Chondrocyte (in vitro differentiated cells): ENCODE measurements at places on chromosomes 11 and 22.

DNA sequence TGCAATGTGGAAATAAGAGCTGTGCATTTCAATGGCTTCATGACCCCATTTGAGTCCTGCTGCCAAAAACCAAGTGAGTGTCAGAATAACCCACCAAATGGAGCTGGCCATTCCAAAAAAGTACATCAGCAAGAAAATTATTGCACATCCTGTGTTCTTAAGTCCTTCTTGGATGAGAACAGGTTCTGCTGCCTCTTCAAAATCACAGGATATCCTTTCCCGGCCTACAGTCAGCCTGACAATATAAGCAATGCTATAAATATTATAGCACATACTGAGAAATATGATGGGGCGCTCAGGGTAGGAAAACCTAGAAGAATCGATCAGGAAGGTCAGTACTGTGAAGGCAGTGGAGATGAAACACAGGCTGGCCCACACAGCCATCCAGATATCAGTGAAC, 3.5 kb downstream of the FZD4 start:
- DNase-seq, result no peak

DNA sequence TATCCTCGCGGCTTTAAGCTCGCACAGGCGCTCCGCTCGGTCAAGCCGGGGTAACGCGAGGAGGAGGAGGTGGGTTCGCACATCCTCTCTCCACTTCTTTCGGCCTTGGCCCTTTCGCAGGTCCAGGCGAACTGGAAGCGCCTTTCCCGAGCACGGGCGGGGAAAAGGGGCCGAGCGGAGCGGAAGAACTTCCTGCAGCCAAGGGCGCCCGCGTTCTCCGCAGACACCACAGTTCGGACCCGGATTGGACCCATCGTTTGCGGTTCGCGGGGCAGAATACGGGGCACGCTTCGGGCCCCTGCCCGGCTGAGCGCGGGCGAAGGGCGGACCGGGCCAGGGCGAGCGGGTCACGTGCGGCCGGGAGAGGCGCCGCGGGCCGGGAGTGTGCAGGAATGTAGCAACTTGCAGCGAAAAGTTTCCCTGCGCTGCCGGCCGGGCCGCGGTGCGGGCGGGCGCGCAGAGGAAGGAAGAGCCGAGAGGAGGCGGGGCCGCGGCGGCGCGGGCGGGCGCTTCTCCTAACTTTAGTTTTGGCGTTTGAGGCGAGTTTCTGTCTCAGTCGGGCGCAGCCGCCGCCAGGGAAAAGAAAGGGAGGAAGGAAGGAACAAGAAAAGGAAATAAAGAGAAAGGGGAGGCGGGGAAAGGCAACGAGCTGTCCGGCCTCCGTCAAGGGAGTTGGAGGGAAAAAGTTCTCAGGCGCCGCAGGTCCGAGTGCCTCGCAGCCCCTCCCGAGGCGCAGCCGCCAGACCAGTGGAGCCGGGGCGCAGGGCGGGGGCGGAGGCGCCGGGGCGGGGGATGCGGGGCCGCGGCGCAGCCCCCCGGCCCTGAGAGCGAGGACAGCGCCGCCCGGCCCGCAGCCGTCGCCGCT, at the start of gene YAP1:
Gene YAP1, plus strand, starts transcription at position 552 of the 865 bp plus-strand sequence. CDS start 402 bp downstream, outside the sequence.
- DNase-seq, result peak; percentile 96

GRCh38 chr11:116136987-116137674, 632.9 kb upstream of the CADM1 start:
- DNase-seq, result no peak

DNA sequence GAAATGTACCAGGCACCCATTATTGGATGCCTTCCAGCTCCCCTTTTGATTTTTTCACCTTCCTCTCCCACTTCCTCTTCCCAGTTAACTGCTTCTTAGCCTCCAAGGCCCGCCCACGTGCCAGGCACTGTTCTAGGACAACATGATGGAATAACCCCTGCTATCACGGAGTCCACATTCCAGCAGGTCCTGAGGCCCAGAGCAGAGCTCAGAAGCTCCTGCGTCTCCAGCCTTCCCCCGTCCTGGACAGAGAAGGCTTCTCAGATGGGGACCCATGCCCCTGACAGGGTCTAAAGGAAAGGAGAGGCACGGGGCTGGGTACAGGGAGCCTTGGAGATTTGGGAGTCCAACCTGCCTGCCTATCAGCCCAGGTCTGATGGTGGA, 29.1 kb downstream of the TRIM29 start:
- DNase-seq, result no peak

- no peak for DNase-seq
These were observed 69.7 kb upstream of the BMAL1 start for GRCh38 chr11:13207665-13208594.

GRCh38 chr11:11563200-11563975, 58.4 kb downstream of the GALNT18 start:
- DNase-seq, result no peak

DNA sequence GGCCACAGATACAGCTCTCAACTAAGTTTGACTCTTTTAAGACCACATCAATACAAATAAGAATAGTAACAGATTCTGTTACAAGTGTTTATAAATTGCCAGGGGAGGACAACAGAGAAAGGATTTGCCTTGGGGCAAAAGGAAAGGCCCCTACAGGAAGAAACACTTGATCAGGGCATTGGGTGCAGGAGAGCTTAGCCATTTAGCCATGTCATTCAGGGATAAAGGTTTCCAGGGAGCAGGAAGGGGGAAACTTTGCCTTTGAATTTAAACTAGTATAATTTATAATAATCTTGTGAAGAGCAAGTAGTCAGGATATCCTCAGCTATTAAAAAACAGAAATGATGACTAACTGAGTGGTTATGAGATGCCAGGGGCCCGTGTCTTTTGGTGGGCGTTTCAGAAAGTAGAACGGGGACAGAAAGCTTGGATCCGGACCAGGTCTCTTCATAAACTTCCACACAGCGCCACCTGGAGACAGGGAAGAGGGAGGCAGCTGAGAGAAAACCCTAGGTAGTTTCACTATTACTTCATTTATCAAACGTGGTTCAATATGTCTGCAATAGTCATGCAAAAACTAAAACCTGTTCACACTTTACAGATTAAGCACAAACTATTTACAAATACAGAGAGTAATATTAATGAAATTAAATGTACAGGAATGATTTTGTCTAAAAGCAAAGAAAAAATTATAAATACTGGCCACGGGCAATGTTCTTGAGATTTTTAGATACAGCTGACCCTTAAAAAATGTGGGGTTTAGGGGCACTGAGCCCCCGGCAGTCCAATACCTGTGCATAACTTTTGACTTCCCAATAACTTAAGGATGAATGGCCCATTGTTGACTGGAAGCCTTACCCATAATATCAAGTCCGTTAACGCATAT, 11.0 kb upstream of the SLC5A4 start:
- no peak for DNase-seq

- DNase-seq, result no peak
These were observed 183.2 kb upstream of the NECTIN1 start for GRCh38 chr11:119912229-119912628.

GRCh38 chr11:29159552-29160465, 857.0 kb downstream of the KCNA4 start:
- DNase-seq, result no peak

- no peak for DNase-seq
These were observed 20.2 kb upstream of the PATL1 start for GRCh38 chr11:59689015-59689414.

DNA sequence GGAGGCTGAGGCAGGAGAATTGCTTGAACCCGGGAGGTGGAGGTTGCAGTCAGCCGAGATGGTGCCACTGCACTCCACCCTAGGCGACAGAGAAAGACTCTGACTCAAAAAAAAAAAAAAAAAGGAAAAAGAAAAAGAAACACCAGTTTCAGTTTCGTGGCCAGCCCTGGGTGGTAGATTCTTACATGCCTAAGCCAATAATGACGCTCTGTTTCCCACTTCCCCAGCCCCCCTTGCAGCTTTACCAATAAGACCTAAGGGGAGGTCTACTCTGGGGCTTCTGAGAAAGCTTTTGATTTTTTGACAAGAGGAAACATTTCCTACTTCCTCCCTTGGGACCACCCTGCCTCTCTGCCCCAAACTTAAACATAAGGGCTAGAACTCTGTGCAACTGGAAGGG, 30.0 kb upstream of the PTPRJ start:
- no peak for DNase-seq

DNA sequence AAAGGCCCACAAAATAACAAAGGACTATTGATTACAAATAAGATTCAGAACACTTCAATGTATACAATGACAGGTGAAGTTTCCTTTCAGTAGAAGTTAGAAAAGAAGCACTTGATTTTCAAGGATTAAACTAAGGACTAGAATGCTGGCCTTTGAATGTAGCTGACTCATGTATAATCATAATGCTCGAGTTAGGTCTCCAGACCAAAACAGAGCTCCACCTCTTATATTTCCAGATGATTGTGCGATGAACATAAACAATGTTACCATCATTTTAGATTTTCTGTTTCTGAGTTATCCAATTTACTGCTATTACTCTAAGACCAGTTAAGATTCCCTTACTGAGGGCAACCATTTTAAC, 40.4 kb upstream of the RAPSN start:
- DNase-seq, result no peak

DNA sequence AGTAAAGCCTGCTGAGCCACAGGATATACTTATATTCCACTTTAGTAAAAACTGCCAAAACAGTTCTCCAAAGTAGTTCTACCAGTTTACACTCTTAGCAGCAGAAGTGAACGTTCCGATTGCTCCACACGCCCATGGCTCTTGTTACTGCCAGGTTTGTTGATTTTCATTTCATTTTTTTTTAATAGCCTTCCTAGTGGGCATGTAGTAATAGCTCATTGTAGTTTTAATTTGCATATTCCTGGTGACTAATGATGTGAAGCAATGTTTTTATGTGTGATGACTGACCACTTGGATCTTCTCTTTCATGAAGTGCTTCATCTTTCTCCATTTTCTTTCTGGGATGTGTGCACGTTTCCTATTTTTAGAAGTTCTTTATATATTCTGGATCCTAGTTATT, 4.8 kb upstream of the C11orf97 start:
- no peak for DNase-seq

DNA sequence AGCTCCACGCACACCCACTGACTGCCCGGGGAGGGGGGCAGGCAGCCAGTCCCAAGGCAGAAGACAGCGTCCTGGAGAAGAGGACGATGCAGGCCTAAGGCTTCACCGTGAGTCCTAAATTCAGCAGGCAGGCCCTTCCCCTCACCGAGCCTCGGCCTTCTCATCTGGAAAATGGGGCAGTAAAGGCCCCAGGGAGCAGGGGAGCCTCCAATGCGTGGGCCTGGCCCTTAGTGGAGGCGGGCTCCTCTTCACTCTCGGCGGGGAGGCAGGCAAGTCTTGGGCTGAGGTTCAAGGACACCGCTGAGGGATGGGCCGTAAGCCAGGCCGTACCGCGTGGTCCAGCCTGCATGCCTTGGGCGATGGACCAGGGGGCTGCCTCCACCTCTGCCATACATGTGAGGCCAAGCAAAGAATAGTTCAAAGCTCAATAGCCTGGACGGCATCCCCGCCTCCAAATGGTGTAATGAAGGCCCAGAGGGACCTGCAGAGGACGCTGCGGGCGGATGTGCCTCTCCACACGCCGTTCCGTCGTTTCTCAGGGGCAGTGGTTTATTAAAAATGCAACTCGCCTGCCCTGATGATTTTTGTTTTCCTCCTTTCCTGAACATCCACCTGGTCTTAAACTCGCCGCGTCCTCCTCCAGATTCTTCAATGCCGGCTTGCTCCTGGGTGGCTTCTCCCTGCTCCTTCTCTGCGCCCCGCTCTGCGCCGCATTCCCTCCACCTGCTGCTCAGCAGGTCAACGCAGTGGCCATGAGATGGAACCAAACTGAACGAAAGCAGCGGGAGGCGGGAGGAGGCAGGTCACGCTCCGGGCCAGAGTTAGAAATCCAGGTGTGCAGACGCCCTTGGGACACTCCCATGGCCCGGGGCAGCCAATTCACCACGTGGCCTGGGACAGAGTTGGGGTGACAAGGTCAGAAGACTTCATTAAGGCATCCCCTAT, 627.8 kb downstream of the TBC1D22A start:
- peak; percentile 59 for DNase-seq

DNA sequence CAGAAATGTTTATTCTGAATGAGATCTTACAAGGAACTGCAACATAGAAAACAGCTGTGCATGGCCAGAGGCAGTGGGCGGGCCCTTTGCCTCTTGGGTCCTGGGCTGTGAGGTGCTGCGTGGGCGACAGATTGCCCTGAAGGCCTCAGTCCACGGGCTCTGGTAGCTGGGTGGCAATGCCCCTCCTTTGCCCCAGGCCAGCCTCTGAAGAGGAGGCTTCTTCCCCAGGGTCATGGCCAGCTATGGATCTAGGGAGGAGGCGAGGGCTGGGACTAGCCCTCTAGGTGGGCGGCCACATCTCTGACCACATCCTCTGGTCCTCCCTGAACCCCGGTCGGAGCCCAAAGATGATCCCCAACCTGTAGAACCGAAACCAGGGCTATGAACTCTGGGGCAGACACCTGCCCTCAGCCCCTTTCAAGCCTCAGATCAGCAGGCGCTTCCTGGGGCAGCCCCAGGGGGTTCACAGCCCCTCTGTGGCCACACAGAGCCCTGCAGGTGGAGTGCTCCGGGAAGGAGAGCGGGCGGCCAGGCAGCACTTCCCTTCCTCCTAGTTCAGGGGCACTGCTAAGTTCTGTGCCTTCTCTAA, 6.6 kb upstream of the CDC42BPG start:
- no peak for DNase-seq

GRCh38 chr11:102464859-102465500, 12.4 kb upstream of the TMEM123 start:
- no peak for DNase-seq

DNA sequence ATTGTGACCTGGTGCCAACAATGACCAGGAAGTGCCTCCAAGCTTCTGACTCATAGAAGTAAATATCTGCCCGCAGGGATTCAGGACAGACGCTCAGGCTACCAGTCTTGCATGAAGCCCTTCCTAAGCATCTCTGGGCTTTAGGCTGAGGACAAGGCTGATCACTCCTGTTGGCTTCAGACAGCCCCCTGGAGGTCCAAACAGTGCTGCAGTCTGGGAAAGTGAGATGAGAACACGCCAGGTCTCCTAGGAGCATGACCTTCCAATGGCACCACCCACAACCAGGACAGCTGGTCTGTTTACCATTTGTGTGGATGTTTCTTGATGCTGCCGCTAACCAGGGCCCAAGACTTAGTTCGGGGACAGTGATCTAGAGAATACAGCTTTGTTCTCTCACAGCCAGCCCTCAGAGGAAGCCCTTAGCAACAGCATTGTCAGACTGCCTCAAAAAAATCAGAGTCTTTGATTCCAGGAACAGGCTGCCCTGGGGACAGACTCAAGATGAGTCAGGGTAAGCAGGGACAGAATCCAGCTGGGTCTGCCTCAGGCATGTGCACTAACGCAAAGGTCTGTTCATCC, 111.2 kb downstream of the ZNF280B start:
- DNase-seq, result no peak

DNA sequence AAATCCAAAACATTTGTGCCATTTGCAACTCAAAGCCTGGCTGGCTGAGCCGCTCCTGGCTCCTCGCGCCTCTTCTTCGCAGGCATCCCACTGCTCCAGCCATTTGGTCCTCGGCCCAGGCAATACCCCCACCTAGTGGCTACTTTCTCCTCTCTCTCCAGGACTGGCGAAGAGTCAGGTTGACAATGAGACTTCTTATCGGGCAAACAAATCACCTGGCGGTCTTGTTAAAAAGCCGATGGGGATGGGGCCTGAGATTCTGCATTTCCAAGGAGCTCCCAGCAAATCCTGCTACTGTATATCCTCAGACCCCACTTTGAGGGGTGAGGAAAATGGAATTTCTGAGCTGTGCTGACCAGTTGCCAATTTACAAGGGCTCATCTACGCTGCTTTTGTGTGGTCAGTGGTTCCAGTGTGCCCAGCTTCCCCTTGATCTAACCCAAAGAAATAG, 89.0 kb downstream of the ISX start:
- peak; percentile 51 for DNase-seq
